ENCODE measurements at places on chromosomes 3 and 15. TPM values are rescaled to one million over a fixed set of nuclear protein-coding genes. Genes with fewer than 3 reads are reported as not detected.

Gene VEPH1
- total RNA-seq = 4.7 TPM

Gene DNASE1L3
- total RNA-seq = 0.97 TPM

Gene CHST13
- 31.5 TPM for total RNA-seq

Gene PARP15
- 0.32 TPM for total RNA-seq

Gene ANKUB1
- total RNA-seq = not detected

Gene ISLR
- 31.4 TPM for total RNA-seq

Gene SCG5
- 2.0 TPM for total RNA-seq

Gene CHRNA3
- total RNA-seq = 2.3 TPM

Gene CTXN2
- not detected for total RNA-seq

Gene LMAN1L
- not detected for total RNA-seq

Gene SUSD5
- 2.3 TPM for total RNA-seq

Gene RHOV
- 1.2 TPM for total RNA-seq

Gene FILIP1L
- total RNA-seq = 48.2 TPM

Gene SLC12A6
- 12.2 TPM for total RNA-seq

Gene SKOR1
- 0.12 TPM for total RNA-seq

Gene CLDN16
- 0.77 TPM for total RNA-seq

Gene CKMT1A
- 3.3 TPM for total RNA-seq

Gene DIPK2A
- 90.8 TPM for total RNA-seq

Gene VWA5B2
- 0.40 TPM for total RNA-seq

Gene TERC
- total RNA-seq = 216 TPM

Measured in hepatocyte (in vitro differentiated cells).